ENCODE measurements at places on chromosomes 1 and 21. TPM values are rescaled to one million over a fixed set of nuclear protein-coding genes. Genes with fewer than 3 reads are reported as not detected.

- no peak overlapping the region for H3K4me3 ChIP-seq
- H3K27me3 ChIP-seq, result no peaks in the 10 kb centered on the region
- H3K36me3 ChIP-seq, result no peaks in the 10 kb centered on the region
- DNase-seq, result no peak
- no peak overlapping the region for H3K27ac ChIP-seq
Observed at GRCh38 chr1:31831397-31832378, 15.9 kb upstream of the SPOCD1 start.

- H3K4me3 ChIP-seq, result no peak overlapping the region
- DNase-seq, result no peak
- no peaks in the 10 kb centered on the region for H3K27me3 ChIP-seq
- no peaks in the 10 kb centered on the region for H3K4me1 ChIP-seq
Observed at GRCh38 chr1:182410620-182411273, 10.3 kb upstream of the TEDDM1 start.

DNA sequence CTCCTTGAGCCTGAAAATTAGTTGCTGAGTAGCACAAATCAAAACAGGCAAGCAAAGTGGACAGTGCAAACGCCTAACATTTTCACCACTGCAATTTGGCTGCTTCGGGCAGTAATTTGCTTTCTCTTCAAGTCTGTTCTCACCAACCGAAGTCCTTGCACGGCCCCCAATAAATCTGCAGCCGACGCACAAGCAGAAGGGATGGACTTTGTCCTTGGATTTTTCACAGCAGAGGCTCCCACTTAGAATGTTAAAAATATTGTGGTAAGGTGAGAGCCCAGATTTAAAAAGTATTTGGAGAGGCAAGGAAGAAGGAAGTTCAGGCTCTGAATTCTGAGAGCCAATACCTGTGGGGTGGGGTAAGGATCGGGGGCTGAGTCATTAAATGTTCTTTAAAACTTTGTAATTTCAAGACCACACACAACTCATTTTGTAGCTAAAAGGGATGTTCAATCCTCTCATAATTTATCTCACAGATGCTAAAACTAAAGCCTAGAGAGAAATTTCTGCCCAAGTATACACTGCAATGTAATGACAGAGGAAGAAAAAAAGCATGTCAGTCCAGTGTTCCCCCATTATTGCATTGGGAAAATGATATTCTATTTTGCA lies 6.2 kb downstream of the CD247 start:
- H3K4me3 ChIP-seq, result no peak overlapping the region
- no peak overlapping the region for H3K27ac ChIP-seq
- DNase-seq, result no peak
- no peaks in the 10 kb centered on the region for H3K27me3 ChIP-seq
- peaks cover 7% of the 10 kb centered on the region for H3K4me1 ChIP-seq
- no peaks in the 10 kb centered on the region for H3K36me3 ChIP-seq

DNA sequence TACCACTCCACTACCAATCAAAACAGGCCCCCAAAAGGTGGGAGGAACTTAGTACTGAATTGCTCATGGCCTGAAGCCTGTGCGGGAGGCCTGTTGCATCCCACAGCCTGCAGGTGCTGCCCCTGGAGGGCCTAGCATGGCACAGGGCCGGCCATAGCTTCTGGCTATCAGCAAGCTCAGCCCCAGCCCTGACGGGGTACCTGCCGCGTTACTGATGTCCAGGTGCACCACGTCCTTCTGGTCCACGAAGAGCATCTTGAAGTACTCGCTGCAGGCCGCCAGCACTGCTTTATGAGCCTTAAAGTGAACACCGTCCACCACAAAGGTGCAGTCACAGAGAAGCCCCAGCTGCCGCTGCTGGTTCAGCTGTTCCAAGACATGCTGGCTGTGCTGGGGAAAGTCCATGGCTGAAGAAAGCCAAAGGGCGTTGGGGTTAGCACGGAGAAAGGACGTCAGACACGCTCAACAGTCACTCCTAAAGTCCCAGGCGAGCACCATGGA lies 27.8 kb downstream of the ZBTB17 start:
- peaks cover 54% of the 10 kb centered on the region for H3K4me1 ChIP-seq
- no peak for DNase-seq
- H3K4me3 ChIP-seq, result no peak overlapping the region
- H3K27ac ChIP-seq, result peak overlapping the region; percentile 89
- peaks cover 61% of the 10 kb centered on the region for H3K36me3 ChIP-seq

DNA sequence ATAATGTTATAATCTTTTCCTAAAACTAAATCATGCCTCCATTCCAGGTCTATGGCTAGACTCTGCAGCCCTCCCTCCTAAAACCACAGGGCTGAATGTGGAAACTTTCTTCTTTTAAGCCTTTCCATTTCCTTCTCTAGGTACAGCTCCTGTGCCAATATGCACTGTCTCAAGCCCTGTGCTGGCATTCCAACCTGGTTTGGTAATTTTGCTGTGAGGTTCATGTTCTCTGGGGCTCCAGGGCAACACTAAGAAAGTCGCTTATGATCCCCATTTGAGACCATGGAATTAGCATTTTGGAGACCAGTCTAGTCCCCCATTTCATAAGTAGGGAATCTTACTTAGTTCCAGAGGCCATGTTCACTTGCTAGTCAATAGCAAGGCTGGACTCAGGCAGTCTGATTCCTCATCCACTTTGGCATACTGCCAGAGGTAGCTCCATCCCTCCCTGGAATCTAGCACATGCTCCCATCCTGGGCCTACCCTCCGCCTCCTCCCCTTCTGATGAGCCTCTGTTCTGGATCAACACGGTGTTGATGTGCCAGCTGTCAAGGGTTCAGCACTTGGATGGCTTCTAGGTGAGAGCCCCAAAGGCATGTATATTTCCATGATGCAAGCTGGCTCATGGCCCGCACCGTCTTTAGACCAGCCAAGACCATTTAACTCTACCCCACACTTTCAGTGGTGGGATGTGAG lies 36.5 kb downstream of the ZMYND12 start:
- H3K36me3 ChIP-seq, result no peaks in the 10 kb centered on the region
- peaks cover 37% of the 10 kb centered on the region for H3K4me1 ChIP-seq
- H3K27ac ChIP-seq, result peak overlapping the region; percentile 54

DNA sequence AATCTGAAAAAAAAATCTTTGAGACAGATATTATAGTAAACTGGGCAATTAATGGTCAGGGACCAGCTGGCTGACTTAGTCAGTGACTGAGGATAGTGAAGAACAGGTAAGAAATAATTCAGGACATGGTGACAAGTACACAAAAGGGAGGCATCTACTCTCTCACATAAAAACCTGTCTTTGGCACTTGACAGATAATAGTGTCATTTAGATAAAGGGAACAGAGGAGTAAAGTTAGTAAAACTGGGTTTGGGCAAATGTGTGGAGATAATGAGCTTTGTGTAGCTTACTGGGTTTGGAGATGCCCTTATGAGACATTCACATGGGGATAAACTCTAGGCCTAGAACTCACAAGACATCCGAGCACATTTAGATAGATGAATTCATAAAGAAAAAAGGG lies 4.0 kb downstream of the SSX2IP start:
- DNase-seq, result no peak
- H3K27me3 ChIP-seq, result no peaks in the 10 kb centered on the region
- no peak overlapping the region for H3K4me3 ChIP-seq
- H3K4me1 ChIP-seq, result peaks cover 19% of the 10 kb centered on the region

- no peak for DNase-seq
- H3K27me3 ChIP-seq, result no peaks in the 10 kb centered on the region
- no peaks in the 10 kb centered on the region for H3K36me3 ChIP-seq
- H3K27ac ChIP-seq, result no peak overlapping the region
- H3K4me1 ChIP-seq, result peaks cover 5% of the 10 kb centered on the region
- no peak overlapping the region for H3K4me3 ChIP-seq
Observed at GRCh38 chr1:172969611-172970010, 81.1 kb downstream of the TNFSF18 start.

- no peak overlapping the region for H3K4me3 ChIP-seq
- no peaks in the 10 kb centered on the region for H3K4me1 ChIP-seq
- H3K27me3 ChIP-seq, result no peaks in the 10 kb centered on the region
- H3K36me3 ChIP-seq, result no peaks in the 10 kb centered on the region
Observed at GRCh38 chr1:195663549-195664280, 944.5 kb downstream of the KCNT2 start.

DNA sequence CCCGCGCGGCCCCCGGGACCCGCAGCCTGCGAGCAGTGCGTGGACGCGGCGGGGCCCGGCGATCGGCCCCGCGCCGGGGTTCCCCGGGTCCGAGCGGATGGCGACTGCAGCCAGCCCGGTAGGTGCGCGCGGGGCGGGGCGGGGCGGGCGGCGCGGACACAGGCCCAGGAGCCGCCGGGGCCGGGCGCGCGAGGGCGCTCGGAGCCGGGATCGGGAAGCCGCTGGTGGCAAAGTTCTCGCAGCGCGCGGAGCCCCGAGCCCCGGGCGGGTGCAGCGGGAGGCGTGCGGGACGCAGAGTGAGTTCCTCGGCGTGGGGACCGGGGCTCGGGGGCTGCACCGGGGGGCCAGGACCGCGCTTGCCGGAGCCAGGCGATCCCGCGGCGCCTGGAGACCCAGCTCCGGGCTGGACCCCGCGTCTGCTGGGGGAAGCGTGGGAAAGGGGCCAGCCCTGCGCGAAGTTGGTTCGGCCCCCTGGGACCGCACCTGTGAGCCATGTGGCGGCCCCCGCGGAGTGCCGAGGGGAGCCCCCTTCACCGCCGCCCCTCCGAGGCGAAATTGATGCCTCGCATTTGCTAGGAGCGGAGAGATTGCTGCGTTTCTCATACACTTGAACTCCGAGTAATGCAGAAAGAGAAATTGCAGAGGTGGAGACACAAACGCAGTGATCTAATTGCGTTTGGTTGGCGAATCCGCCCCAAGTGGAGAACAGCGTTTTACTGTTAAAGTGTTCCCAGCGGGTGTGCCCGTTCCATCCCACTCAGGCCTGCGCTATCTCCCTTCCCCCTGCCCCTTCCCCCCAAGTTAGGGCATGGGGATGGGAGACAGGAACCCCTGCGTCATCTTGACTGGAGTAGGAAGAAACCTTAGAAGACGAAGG lies 228.9 kb upstream of the TMEM51 start:
- peaks cover 17% of the 10 kb centered on the region for H3K4me1 ChIP-seq
- H3K4me3 ChIP-seq, result peak overlapping the region; percentile 66
- H3K27me3 ChIP-seq, result peaks cover 7% of the 10 kb centered on the region
- peak overlapping the region; percentile 73 for H3K27ac ChIP-seq
- no peaks in the 10 kb centered on the region for H3K36me3 ChIP-seq

DNA sequence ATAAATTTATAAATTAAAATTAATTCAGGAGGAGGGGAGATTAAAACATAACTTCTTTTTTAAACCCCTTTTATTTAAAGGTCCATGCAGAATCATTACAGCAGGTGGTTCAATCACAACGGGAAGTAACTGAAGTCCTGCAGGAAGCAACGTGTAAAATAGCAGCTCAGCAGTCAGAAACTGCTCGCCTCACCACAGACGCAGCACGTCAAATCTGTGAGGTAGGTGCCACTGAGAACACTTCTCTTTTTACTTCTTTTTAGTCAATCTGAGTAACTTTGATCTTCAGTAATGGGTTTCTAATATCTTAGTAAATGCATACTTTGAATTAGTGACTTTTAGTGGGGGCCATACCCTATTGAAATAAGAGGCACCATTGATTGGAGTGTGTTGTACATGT lies 87.0 kb downstream of the CEP350 start:
- no peak overlapping the region for H3K27ac ChIP-seq
- H3K4me3 ChIP-seq, result no peak overlapping the region
- no peaks in the 10 kb centered on the region for H3K27me3 ChIP-seq

DNA sequence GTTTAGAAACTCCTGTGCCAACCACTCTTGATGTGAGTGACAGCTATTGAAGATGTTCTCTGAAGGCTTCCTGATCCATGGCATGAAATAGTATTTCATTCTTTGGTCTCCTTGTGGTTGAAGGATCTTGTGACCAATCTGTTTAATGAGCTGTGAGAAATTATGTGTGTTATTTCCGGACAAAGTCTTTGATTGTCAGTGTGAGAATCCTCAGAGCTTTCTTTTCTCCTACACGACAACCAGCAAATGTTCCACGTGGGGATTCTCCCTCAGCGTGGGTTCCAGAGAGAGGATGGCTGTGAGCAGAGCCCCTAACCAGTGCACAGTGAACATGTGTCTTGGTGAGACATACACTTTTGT lies 45.0 kb upstream of the HOOK1 start:
- peaks cover 19% of the 10 kb centered on the region for H3K4me1 ChIP-seq
- H3K27me3 ChIP-seq, result no peaks in the 10 kb centered on the region
- DNase-seq, result no peak
- peak overlapping the region; percentile 27 for H3K27ac ChIP-seq
- no peaks in the 10 kb centered on the region for H3K36me3 ChIP-seq

GRCh38 chr1:48329486-48329885 lies 107.0 kb downstream of the SLC5A9 start:
- DNase-seq, result no peak
- no peaks in the 10 kb centered on the region for H3K27me3 ChIP-seq
- H3K36me3 ChIP-seq, result peaks cover 50% of the 10 kb centered on the region
- H3K4me3 ChIP-seq, result no peak overlapping the region
- H3K27ac ChIP-seq, result no peak overlapping the region

- H3K27me3 ChIP-seq, result peaks cover 42% of the 10 kb centered on the region
- peak overlapping the region; percentile 39 for H3K4me3 ChIP-seq
- peak; percentile 93 for DNase-seq
- peaks cover 13% of the 10 kb centered on the region for H3K4me1 ChIP-seq
- H3K36me3 ChIP-seq, result peaks cover 26% of the 10 kb centered on the region
Observed at GRCh38 chr1:160083968-160084770, 2.8 kb downstream of the KCNJ9 start.

DNA sequence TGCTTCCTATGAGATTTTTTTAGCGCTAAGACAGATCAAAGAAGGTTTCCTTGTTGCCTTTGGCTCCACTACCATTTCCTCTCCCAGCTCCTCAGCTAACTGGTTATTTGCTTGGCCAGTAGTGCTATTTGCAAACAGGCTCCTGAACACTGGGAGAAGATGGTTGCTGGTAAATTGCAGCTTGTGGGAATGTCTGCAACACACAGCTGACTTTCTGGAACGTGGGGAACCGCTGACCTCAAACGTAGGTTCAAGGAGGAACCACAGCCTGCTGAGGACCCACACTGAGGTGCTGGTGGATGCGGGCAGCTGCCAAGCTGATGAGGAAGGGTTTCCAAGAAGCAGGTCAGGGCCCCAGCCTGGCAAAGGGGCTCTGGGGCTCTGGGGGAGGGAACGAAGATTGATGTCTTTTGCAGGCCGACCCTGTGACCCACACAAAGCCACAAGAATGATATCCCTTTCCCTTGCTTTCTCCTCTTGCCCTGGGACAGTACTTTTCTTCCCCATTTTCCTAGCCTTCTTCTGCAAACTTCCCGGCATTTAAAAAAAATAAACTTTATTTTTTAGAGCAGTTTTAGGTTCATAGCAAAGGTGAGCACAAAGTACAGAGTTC lies 24.8 kb downstream of the GNG4 start:
- no peak for DNase-seq
- H3K27me3 ChIP-seq, result no peaks in the 10 kb centered on the region
- H3K27ac ChIP-seq, result no peak overlapping the region
- no peaks in the 10 kb centered on the region for H3K36me3 ChIP-seq
- H3K4me1 ChIP-seq, result no peaks in the 10 kb centered on the region

The FAM167B gene
- total RNA-seq, result 1.6 TPM

The FAM72D gene
- total RNA-seq, result 0.58 TPM

The RAB7B gene
- total RNA-seq, result 7.5 TPM

The CLDN14 gene
- total RNA-seq, result not detected

The TDRD10 gene
- not detected for total RNA-seq

The LYST gene
- total RNA-seq, result 1.7 TPM

The SH2D1B gene
- total RNA-seq, result not detected
